Activated T-cell treated with anti-CD3 and anti-CD28 coated beads, Interleukin-2, amount 50 U/mL, for 24 hours (primary cell): ENCODE measurements at places on chromosomes 4 and X.

DNA sequence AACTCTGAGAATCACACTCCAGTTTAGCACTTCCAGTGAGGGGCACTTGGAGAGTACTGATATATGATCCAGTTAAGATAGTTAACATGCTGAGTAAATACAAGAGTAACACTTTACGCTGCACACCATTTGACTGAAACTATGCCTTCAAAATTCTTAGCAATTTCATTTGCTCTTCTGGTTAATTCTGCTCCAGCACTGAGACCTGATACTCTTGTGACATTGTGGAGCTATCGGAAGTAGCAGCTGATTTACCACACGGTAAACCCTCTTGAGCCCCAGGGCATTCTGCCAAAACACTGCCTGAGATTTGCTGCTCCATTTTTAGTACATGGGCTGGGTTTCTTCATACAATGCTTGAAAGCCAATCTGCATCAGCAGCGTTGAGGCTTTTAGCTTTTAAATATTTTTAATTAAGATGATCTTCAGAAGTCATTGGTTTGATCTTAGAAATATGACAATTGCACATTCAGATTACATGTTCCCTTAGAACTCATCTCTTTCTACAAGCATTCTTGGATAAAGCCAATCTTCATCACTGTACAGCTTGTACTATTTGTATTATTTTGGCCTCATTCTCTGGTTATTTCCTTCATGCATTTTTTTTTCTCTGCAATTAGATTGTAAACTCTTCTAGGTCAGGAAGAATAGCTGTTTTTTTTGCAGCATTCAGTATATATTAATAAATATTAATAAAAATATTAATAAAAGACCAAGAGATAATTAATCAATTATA is 67.8 kb upstream of the ETNPPL start:
- no peak for DNase-seq

DNA sequence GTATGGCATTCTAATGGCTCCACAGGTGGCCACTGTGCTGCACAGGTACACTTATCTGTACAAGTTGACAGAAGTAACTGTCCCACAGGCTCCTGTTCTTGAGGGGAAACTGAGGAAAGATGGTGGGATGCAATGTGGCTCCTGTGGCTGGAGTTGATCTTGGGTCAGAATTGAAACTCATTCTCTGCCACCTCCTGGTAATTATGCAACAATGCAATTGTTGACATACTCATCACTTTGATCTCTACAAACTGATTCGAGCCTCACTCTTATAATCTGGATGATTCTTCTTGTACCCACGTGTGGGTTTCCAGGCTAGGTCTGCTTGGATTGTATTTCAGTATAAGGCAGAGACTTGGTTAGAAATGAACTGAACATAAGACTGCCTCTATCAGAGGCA is 148.8 kb downstream of the CCNG2 start:
- DNase-seq, result no peak

DNA sequence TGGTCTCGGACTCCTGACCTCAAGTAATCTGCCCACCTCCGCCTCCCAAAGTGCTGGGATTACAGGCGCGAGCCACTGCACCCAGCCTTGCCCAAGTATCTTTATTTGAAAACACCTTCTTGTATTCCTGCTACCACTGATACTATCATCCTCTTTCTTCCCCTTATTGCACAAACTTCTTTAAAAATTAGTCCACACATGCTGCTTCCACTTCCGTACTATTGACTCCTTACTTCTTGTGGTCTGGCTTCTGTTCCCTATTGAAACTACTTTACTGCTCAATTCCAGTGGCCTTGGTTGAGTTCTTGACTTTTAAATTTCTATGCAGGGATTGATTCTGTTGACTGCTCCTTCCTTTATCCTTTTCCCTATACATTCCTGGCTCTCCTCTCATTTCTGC is 38.8 kb downstream of the MTM1 start:
- no peak for DNase-seq

DNA sequence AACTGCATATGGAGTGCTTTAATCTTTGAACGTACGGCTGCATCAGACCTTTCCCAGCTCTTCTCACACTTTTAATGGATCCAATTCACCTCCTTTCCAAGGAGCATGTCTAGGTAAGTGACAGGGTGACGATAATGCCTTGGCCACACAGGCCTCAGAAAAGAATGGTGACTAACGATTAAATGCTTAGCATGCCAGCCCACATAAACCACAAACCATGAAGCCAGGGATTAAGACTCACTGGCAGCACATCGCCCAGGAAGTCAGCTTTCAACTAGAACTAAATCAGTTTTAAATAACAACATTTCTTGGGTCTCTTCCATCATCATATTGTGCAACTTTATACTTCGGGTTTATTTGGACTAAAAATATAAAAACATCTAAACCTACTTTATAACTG is 28.7 kb downstream of the INPP4B start:
- no peak for DNase-seq

- DNase-seq, result no peak
Measured at GRCh38 chrX:103063918-103064434, at the start of gene BEX1. Gene BEX1, minus strand, starts transcription at chrX:103064171. Its CDS starts 897 bp downstream, at chrX:103063274.

DNA sequence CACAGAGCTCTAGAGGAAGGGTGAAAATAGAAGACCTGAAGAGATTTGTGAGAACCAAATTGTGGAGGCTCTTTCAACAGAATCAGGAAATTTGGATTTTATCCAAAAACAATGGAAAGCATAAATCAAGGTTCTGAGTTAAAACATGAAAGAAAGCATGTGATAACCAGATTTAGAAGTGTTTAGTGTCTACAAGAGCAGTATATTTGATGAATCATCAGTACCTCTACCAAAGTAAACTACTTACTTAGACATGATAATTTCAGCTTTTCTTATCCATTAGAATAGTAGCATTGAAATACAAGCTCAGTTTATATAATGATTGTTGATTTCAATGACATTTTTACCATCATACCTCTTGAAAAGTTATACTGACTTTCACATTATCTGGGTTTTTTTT is 25.9 kb upstream of the INTU start:
- no peak for DNase-seq

DNA sequence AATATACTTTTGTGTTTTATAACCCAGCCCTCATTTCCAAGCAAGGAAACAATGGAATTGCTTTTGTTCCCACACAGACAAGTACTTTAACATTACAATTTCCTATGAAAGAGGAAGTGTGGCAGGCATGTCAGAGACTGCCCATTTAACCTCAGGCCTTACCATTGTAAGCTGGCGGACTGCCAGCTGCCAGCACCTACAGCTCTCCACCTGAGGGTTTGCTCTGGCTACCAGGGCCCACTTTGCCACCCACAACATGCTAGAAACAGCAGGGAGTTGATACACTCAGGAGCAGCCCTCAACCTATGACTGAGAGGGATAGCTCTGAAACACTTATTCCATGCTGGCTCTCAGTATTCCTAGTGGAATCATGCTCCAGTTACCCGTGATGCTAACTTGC is 152.3 kb upstream of the PRDX4 start:
- DNase-seq, result no peak

DNA sequence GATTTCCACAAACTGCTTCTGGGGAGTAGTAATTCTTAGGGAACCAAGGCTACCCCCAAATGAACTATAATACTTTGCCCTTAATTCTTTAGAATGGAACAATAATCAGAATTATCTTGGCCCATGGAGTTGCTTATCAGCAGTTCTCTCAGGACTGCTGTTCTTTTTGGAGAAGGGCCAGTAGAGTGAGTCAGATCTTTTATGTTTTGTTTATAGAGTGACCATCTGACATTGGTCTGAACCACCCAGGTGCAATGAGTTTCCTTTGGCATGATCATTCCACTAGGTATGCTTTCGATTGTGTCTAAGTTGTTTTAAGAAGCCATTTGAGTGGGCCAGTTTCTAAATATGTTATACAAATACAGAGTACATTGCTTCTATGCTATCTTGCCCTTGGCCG is 31.8 kb downstream of the PRRG1 start:
- DNase-seq, result no peak

- DNase-seq, result no peak
Measured at GRCh38 chr4:123412700-123413512, 16.3 kb downstream of the SPRY1 start.

- no peak for DNase-seq
Measured at GRCh38 chrX:96776966-96777365, 92.3 kb downstream of the DIAPH2 start.

DNA sequence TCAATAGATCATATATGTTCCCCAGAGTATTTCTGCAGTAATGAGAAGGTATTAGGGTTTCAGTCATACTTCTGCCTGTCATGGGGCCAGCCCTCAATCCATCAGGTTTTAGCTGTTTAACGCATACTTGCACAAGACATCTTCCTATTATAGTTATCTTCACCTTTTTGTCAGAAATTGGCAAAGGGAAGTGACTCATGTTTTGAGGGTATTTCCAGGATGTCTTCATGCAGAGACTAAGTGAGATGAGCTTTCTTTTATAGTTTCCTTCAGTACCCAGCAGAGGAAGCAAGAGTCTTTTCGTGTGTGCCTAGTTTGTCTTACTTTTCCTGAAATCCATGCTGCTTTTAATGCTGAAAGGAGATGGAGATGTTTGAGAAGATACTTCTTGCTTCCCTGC is 9.5 kb downstream of the CSTF2 start:
- DNase-seq, result no peak

- no peak for DNase-seq
Measured at GRCh38 chr4:11625211-11625610, 196.5 kb upstream of the HS3ST1 start.

GRCh38 chrX:150889131-150889530 is 9.3 kb downstream of the CD99L2 start:
- DNase-seq, result no peak

DNA sequence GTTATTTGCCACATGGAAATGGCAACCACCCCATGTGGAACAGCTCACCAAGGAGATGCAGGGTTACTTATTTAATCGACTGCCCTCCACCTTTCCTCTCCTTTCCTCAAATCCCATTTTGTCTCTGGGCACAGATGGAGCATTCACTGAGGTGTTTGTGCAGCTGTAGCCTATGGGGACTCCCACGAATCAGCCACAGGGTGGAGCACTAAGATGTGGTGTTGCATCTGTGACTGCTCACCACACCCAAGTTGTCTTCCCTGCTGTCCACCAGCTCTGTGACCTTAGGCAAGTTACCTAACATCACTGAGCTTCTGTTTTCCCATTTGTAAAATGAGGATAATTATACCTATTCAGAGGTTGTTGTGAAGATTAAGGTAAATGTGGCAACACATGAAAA is 252.4 kb upstream of the CPEB2 start:
- peak; percentile 34 for DNase-seq

DNA sequence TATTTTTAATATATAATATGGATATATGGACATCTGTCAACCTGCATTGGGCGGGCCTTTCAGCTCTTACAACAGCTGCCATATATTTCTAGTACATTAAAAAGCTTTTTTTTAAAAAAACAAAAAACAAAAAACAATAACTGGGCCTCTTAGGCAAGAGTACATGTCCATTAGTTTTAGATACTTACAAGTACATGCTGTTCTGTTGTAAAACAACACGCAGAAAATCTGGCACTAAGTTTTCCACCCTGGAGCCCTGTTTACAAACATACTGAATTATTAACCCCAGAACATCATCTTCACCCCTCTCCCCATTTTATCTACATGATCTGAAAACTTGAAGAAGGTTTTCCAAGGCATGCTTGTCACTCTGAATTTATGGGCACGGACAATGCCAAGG is 29.8 kb downstream of the RAI2 start:
- DNase-seq, result no peak

DNA sequence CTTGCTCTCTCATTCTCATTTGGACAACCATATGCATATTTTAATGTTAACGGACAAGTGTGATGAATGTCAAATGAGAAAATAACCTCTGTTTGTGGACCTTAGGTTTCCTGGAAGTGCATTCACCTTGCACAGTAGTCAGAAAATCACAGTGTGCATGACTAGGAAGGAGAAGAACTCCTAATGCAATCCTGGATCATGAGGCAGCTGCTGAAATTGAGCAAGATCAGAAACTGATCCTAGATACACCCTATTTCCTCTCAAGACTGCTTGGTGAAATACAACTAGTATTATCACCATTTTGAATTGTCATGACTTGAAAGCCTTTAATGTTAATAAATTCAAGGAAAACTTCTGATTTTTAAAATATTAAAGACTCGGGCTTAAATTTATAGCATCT is 1148.9 kb downstream of the STIM2 start:
- no peak for DNase-seq

- DNase-seq, result no peak
Measured at GRCh38 chr4:176300036-176300435, 19.7 kb upstream of the SPCS3 start.

DNA sequence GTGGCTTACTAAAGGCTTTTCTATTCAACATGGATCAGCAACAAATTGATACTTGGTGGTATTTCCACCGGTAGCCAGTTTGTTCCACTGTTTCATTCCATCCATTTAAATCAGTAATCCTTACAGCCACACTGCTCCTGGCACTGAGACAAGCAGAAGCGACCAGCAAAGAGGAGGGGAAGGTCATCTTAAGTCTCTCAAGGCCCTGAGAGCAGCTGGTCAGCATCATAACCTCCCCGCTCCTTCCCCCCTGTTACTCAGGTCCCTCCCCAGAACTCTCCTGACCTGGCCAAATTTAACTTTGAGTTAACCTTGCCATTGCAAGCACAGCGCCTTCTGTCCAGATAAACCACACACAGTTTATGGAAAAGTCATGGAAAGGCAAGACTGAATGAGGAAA is 331.3 kb upstream of the KLF3 start:
- DNase-seq, result no peak

DNA sequence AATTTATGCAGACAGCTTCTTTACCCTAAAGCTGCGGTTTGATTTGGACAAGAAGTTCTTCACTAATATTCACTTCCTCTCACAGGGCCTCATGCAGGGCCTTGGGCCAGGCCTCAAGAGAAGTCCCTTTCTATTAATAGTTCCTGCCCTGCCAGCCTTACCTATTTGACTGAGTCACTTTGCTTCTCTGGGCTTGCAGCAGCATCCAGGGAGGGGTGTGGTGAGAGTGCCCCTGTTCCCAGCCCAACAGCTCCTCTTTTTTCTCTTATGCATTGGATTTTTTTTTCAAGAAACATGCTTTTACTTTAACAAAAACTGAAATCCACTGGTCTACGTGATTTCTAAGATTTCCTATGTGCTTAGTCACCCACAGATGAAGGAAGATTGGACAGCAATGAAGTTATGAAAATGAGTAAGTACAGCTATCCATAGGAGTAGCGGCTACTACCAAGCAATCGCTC is 26.7 kb downstream of the FAM156B start:
- DNase-seq, result no peak

GRCh38 chrX:93868289-93868965 is 194.4 kb downstream of the FAM133A start:
- DNase-seq, result no peak

- DNase-seq, result no peak
Measured at GRCh38 chr4:36283912-36284465, 2.6 kb downstream of the DTHD1 start.

GRCh38 chr4:3073158-3074077 is 920 bp downstream of the HTT-AS start:
- no peak for DNase-seq

DNA sequence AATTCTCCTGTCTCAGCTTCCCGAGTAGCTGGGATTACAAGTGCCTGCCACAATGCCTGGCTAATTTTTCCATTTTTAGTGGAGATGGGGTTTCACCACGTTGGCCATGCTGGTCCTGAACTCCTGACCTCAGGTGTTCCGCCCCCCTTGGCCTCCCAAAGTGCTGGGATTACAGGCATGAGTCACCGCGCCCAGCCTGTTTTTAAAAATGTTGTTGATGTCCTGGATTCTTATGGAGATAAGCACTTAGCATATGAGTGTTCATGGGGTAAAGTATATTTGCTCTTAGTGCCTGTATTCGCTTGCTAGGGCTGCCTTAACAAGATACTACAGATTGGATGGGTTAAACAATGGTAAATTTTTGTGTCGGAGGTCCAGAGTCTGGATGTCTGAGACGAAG is 91.7 kb downstream of the CEP44 start:
- DNase-seq, result no peak
